H9 (cell line): ENCODE measurements at places on chromosomes 16 and 17. TPM values are rescaled to one million over a fixed set of nuclear protein-coding genes. Genes with fewer than 3 reads are reported as not detected.

KRT9 gene
- not detected in 2 replicates for total RNA-seq

KCNH6 gene
- 1.6 and 2.3 TPM in 2 replicates for total RNA-seq

ESRP2 gene
- 59.3 and 59.5 TPM in 2 replicates for total RNA-seq

TNRC6C gene
- total RNA-seq, result 24.7 and 25.7 TPM in 2 replicates

PRPSAP2 gene
- total RNA-seq, result 58.0 and 59.7 TPM in 2 replicates

GRAP gene
- total RNA-seq, result 0.55 TPM in 2 replicates

ANKS4B gene
- total RNA-seq, result 0.07 and 0.09 TPM in 2 replicates

TPSD1 gene
- total RNA-seq, result not detected in 2 replicates
